Left renal cortex interstitium (tissue), 4 donors: ENCODE measurements at places on chromosomes 11 and 22. TPM values are rescaled to one million over a fixed set of nuclear protein-coding genes. Genes with fewer than 3 reads are reported as not detected.

DNA sequence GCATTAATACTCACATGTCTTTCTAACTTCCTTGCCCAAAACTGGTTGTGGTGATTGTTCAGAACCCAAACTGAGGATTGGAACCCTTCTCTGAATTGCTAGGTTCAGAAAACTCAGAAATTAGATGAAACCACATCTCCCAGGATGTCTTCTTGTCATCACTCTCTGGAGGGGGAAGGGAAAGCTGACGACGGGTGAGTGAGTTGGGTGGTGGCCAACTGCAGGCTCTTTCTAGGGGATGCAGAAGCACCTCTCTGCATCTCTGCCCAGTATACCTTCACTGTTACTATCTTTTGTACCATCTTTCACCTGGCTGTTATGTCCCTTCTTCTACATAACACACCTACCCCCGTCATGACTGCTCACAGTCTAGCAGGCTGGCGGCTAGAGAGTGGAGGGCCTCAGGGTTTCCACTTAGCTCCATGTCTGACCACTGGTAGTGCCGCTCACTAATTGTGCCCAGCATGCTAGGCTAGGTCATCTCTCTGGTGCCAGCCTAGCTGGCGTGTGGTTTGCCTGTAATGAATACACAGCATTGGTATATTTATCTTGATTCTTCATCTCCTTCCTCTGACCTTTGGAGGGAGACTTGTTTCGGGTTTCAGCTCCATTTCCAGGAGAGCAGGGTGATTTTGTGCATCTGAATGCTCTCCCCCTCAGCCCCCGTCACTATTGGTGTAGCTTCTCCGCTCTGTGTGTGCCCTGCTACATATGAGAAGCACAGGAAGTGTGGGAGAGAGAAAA, 7.3 kb downstream of the GRAMD1B start:
- no peak for DNase-seq

DNA sequence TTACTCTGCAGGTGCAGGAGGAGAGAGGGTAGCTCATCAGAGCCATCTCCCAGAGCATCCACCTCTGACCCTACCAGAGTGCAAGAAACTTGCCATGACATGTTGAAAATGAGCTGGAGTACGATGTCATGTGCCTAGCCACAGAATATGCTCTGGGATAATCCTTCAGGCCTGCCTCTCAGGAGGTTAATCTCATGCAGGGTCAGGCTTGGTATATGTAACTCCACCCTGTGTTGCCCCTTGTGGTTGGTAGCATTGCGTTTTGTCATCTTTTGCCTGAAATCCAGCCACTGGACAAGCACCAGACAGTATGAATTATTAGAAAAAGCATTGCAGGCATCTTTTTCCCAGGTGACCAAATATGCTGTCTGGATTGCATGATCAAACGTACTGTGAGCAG, 36.2 kb downstream of the CNTF start:
- DNase-seq = no peak

The ZNF280A gene
- not detected for polyA plus RNA-seq

The OR8H1 gene
- polyA plus RNA-seq = not detected

DNA sequence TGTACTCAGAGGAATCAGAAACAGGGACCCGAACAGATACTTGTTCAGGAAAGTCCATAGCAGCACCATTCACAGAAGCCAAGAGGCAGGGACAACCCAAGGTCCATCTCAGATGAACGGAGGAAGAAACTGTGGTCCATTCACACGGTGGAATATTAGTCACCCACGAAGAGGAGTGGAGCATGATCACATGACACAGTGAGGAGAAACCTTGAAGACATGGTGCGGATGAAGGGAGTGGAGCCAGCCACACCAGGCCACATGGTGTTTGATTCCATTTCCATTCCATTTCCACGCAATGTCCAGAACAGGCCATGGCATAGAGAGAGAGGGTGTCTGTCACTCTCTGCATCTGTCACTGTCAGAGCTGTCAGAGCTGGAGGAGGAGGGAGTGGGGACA, 30.7 kb downstream of the NADSYN1 start:
- DNase-seq = no peak

The PIH1D2 gene
- polyA plus RNA-seq = 11.1 TPM

GRCh38 chr11:6841694-6842093, 3.8 kb upstream of the OR10A5 start:
- DNase-seq = no peak

The VPREB1 gene
- polyA plus RNA-seq = not detected
